ENCODE measurements at places on chromosomes 6 and 20. TPM values are rescaled to one million over a fixed set of nuclear protein-coding genes. Genes with fewer than 3 reads are reported as not detected.
A peak's percentile ranks its signal among the peaks of the same experiment; 100 is the strongest.

Gene UNC5CL
- 1.1 TPM for total RNA-seq

Gene ULBP3
- 2.4 TPM for total RNA-seq

Gene HIVEP2
- total RNA-seq = 13.1 TPM

Gene HLA-DOB
- total RNA-seq = 0.95 TPM

DNA sequence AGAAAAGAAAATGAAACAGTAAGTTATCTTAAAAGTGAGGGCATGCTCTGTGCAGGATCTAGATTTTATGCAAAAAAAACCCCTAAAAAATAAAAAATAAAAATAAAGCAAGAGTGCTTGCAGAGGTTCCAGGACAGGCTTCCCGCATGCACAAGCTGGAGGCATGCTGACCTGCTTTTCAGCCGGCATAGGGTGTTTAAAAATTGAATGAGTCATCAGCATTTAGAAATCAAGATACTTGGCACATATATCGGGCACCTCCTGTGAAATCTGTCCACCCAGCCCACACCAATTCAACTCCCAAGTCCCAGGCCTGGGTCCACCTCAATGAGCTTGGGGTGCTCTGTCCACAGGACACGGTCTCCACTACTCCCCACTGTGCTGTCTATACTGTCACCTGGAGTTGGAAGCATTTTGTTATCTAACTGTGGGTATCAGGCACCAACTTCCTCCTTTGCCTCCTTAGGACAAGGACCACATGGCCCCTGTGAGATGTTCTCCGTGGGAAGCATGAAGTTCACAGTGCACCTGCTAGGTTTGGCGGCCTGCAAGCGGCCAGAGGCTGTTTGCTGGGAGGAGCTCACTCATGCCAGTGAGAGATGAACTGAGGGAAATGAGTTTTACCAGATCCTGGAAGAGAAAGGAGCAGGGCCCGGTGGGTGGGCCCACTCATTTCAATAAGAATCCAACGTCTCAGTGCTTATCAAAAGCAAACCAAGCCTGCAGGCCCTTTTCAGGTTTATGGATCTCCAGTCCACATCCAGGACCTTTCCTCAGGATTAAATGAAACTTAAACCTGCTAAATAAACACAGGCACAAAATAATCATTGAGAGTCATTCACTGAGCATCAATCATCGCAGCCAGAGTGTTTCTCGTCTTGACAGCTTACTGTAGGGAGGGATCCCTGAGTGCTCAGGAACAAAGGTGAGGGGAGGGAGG is 121.1 kb downstream of the FOXA2 start:
- no peak for DNase-seq

- DNase-seq = no peak
Measured at GRCh38 chr6:148430897-148431296, 88.3 kb downstream of the SASH1 start.

GRCh38 chr20:24701668-24702067 is 232.2 kb downstream of the SYNDIG1 start:
- DNase-seq = no peak

DNA sequence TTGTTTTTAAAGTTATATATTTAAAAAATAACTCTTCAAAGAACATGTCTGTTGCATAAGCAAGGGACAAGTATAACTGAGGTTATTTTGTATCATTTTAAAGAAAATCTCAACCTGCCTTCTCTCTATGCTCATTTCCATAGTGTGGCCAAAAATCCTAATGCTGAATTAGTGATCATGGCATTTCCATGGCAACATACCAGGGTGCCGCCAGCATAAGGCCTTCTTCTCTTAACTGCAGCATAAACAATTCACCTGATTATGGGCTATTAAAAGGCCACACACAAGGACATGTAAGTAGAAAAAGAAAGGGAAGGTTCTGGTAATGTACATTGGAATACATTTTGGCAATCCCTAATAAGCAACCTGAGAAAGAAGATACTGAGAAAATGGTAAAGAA is 95.1 kb upstream of the RNF217 start:
- DNase-seq = no peak

GRCh38 chr6:21556968-21557721 is 36.4 kb upstream of the SOX4 start:
- DNase-seq = no peak

DNA sequence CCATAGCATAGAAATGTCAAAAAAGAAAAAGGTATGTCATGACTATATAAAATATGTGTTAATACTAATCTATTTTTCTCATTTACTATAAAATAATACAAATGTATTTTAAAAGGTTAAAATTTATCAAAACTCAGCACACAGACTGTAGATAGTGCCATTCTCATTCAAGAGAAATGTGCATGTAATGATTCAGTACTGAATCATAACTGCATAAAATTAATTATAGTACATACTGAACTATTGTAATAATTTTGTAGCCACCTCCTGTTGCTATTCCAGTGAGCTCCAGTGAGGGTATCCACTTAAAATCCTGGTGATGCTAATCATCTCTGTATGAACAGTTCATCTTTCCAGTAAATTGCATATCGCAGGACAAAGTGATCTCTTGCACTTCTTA is 82.8 kb downstream of the HMGCLL1 start:
- no peak for DNase-seq

DNA sequence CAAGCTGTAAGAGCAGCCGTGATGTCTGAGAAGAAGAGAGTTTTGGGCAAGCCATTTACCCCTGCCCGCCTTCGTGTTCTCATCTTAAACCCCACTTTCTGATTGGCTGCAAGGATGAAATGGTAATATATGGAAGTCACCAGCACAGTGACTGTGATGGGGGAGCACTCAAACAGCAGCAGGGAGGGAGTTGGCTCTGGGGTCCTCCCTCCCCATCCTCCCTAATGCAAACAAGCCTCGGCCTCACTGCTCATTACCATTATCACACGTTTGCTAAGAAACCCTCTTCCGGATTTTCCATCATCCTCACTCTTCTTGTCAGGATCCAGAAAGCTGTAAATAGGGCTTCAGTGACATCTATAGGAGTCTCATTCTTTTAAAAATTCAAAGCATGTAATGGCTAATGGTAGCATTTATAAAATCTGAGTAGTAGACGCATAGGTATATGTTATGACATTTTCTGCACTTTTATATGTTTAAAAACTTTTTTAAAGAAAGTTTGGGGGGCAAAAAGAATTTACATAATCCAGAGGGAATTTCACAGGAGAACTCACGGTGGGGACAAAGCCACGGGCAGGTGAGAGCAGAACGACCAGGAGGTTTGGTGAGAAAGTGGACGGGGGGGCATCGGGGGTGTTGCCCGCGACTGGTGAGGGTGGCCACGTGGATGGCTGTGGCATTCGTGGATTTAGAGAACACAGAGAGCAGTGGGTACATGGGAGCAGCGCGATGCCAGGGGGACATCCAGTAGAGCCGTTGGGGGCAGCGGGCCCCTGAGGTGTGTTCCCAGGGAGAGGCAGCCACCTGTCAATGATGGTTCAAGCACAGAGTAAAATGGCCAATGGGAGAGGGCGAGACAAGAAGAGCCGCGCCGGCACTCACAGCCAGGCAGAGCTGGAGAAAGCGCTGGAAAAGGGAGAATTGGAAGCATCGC is 29.6 kb downstream of the SUMO4 start:
- DNase-seq = no peak

DNA sequence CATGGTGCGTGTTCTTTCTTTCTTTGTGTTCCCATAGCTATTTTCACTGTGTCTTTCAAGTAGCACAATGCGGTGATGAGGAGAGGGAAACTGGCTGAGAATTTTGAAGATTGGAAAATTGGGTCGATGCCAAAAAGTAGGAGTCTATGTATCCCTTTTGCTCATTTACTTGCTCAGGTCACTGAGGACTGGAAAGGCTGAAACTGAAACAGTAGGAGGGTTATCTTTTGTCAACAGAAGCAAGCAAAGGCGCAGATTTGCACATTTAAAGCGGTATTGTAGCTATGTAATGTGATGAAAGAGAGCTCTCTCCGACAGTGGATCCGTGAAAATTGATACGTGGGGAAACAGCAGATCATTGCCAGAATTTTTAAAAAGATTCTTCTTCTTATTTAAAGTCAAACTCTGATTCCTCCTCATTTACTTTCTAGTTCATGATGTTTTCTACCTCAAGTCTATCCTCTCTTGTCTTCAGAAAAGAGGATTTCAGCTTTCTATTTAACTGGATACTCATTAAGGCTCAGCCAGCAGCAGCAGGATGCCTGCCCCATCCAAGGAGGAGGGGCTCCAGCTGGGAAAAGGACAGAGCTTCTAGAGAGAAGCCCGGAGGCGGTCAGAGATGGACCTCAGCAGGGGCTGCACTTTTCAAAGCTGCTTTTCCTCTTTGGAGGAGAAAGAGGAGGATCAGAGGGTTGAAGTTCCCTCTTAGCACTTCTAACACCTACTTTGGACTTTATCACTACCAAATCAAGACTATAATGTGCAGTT is 15.9 kb upstream of the FYN start:
- DNase-seq = no peak

DNA sequence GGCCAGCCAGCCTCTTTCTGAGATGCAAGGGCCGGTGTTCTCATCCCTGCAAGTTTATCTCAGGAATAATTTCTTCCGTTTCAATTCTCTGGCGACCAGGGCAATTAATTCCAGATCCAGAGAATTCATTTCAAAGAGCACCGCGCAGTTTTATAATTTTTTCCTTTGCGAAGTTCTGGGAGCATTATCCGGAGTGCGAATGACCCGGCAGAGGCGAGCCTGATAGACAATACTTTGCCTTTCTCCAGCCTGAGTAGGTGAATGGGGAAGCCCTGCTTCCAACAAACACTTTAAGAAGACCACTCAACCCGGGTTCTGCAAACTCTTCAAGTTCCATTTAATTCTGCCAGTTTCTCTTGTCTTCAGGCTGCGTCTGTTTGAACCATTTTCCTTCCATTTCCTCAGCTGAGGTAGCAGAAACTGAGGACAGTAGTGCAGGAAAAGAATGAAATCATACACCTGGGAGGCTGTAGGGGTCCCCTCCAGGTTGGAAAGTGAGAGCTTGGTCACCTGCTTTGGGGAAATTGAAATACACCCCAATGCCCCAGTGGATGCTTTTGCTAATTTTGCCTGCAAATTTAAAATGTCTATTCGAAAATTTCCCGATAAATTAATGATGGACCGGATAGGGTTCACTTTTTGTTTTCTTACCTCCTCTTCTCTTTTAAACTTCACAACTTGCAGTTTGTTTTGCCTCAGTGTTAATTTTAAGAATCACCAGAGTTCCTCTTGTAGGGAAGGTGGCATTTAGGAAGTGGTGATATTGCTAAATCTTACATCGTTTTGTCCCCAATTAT is 1.1 kb downstream of the VGLL2 start:
- DNase-seq = no peak

GRCh38 chr6:29762781-29763214 is 39.6 kb downstream of the HLA-F start:
- no peak for DNase-seq

DNA sequence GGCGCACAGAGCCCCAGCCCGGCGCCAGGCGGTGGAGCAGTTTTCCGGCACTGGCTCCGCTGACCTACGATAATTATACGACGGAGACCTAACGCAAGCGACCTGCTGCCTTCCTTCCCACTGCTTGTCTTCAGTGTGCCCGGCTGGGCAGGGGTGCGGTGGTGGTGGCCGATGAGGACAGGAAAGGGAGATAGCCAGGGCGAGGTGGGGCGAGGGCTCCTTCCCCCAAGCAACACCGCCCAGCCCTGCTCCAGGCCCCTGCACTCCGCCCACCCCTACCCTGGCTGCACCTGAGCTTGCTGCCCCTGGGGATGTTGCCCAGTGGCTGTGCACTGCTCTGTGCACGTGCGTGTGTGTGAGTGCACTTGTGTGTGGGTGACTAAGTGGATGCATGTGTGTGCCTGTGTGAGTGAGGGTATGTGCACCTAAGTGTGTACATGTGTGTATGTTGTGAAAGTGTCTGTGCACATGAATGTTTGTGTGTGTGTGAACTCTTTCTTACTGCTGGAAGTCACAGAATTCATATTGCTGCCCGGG is 42.6 kb upstream of the IRF4 start:
- DNase-seq = peak; percentile 48

DNA sequence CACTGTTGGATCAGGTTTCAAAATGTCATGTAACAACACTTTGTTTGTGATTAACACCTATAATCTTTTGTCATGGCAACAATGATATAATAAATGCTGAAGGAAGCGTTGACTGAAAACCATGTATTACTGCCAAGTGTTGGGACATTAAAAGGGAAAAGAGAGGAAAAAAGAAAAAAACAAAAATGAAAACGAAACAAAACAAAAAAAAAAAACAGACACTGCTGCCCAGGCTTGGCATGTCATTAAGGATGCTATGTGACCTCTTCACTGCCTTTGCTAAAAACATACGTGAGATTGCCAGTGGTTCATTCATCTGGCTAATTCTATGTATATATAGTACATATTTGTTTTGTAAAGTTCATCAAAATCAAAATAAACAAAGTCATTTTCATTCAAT is 516.7 kb upstream of the RNF217 start:
- DNase-seq = no peak

Data from lower lobe of right lung (tissue), 2 donors.